NCI-H226 (cell line): ENCODE measurements at places on chromosomes 4 and X.
A peak's percentile ranks its signal among the peaks of the same experiment; 100 is the strongest.

- no peak for DNase-seq
Observed at GRCh38 chrX:134798472-134798871, 140.2 kb upstream of the PLAC1 start.

DNA sequence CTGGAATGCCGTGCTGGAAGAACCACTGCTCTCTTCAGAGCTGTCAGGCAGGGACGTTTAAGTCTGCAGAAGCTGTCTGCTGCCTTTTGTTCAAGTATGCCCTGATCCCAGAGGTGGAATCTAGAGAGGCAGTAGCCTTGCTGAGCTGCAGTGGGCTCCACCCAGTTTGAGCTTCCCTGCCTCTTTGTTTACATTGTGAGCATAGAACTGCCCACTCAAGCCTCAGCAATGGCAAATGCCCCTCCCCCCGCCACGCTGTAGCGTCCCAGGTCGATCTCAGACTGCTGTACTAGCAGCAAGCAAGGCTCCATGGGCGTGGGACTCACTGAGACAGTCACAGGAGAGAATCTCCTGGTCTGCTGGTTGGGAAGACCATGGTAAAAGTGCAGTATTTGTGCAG lies 34.8 kb upstream of the MUC7 start:
- DNase-seq, result no peak

- no peak for DNase-seq
Observed at GRCh38 chr4:168877511-168878491, 132.3 kb downstream of the CBR4 start.

DNA sequence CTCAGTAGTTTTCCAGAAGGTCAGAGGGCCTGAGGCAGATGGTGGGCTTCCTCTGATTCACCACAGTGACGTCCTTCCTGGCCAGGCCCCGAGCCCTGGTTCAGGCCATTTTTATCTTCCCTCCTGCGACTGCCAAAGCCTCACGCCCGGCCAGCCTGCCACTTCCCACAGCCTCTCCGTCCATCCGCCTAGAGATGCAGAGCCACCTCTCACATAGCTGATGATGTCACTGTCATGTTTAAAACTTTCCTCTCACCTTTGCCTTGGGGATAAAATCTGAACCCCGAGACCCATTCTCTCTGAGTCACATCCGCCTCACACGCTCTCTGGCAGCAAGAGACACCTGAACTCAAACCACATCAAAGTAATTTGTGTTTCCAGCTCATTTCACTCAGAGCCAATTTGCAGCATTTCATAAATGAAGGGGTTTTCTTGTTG lies 175.3 kb downstream of the QDPR start:
- no peak for DNase-seq

- no peak for DNase-seq
Observed at GRCh38 chr4:13368217-13368616, 115.9 kb downstream of the RAB28 start.

DNA sequence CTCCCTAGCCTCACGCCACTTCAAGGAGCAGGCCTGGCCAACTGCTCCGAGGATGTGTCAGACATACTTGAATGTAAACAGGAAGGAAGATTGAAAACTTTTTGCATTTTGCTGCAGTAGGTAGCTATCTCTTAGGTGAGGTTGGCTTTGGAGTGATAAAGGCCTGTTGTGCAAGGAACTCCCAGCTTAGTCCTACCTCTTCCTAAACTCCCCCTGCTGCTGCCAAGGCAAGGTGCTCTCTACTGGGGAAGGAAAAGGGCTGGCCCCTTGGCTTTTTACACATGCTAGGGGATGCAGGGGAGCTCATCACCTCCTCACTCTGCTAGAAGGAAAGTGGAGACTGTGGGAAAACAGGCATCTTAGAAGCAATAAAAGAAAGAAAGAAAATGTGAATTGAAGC lies 10.7 kb upstream of the BRS3 start:
- peak; percentile 24 for DNase-seq

GRCh38 chrX:120269373-120270035 lies 18.9 kb downstream of the ZBTB33 start:
- peak; percentile 3 for DNase-seq

GRCh38 chrX:153582896-153583295 lies 16.0 kb downstream of the CCNQ start:
- no peak for DNase-seq

DNA sequence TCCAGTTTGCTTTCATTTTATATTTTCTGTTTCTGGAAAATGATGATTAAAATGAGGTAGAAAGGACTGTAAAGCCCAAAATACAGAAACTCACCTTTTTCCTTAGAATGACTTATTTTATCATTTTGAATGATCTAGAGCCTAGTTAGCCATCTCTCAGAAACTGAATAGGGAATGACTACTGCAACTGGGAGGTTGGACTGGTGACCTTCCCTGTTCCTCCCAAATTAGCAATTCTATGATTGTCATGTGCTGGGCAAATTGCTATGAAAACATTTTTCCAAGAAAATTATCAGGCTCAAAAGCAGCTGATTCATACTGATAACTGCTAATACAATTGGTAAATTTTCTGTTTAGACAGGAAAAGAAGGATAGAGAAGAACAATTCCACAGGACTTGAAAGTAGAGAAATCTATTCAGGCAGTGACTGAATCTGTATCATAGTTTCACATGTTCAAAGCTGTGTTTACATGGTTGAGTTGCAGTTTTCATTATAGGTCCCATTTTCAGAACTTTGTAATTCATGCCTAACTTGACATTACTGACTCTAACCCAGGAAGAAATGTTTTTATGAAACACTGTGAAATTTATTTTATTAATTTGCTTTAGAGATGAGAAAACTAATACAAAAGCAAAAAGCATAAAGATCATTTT lies 43.4 kb upstream of the SEC24B start:
- no peak for DNase-seq

GRCh38 chr4:8048856-8049676 lies 109.4 kb upstream of the AFAP1 start:
- DNase-seq, result no peak

DNA sequence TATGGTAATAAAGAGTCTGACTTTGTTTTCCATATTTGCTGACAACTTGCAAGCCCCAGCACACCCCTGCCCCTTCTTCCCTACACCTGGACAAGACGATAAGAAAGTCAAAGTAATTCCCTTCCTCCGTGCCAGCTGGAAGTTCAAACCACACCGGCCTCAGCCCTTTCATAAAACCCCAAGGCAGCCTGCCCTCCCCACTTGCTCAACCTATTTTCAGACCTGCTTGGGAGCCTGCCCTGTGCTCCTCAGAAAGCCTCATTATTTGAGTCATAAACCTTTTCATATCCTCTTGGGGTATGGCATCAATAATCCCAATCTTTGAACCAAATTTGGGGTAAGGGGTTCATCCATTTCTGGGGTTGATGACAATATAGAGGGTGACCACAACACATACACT lies 29.5 kb downstream of the NIPAL1 start:
- no peak for DNase-seq

GRCh38 chr4:136203199-136203598 lies 1329.1 kb downstream of the PCDH18 start:
- no peak for DNase-seq

GRCh38 chr4:43238008-43238407 lies 345.5 kb downstream of the GRXCR1 start:
- DNase-seq, result no peak

DNA sequence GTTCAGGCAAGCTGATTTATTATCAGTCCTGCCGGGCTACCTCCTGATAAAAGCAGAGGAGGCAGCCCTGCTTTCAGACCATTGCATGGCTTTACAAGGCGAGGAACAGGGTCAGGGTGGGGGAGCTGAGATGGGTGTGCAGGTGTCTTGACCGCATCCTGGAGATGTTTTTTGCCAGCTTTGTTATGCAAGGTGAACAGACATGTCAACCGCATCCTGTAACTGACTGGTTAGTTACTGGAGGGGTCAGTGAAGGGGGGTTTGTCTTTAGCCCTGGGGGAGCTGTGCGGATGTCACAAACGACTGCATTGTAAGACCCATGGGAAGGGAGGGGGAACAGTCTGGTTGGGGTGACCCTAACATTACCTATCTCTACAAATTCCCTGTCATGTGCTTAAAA lies 10.0 kb downstream of the ADAM29 start:
- DNase-seq, result no peak

GRCh38 chr4:148831945-148832344 lies 389.7 kb upstream of the NR3C2 start:
- peak; percentile 76 for DNase-seq

- peak; percentile 56 for DNase-seq
Observed at GRCh38 chrX:64205441-64205734, at the start of gene AMER1. Gene AMER1, minus strand, starts transcription at chrX:64205708. Its CDS starts 12,422 bp downstream, at chrX:64193286.

- DNase-seq, result no peak
Observed at GRCh38 chrX:34879346-34879745, 63.2 kb upstream of the FAM47B start.

GRCh38 chr4:138804711-138805110 lies 210.9 kb upstream of the NOCT start:
- peak; percentile 63 for DNase-seq

DNA sequence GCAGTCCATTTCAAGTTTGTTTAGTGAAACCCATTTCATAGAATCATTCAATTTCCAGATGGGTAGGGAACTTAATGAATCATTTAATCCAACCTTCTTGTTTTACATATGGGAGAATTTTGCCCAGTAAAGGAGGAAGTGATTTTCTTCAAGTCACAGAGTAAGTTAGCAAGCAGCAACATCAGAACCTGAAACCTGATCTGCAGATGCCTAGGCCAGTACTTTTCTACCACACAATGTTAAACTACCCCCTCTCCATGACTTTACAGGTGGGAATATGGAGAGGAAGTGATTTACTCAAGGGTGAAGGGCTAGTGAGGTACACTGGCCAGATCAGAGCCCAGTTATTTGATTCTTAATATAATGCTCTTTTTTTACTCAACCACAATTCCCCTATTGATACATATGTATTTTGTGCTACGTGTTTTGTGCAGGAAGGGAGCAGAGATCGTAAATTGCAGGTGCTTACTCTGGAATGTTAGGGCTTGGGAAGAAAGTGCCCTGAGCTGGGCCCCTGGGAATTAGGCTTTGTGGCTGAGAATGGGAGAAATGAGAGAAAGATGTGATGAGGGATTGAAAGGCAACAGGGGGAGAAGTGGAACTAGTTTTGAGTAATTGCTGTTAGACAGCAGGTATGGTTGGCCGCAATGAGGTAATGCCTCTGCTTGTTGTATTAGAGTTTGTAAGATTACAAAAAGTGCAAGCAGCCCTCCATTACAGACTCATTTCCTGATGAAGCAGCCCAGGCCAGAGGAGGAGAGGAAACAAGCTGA lies 6.8 kb downstream of the LHFPL1 start:
- no peak for DNase-seq

DNA sequence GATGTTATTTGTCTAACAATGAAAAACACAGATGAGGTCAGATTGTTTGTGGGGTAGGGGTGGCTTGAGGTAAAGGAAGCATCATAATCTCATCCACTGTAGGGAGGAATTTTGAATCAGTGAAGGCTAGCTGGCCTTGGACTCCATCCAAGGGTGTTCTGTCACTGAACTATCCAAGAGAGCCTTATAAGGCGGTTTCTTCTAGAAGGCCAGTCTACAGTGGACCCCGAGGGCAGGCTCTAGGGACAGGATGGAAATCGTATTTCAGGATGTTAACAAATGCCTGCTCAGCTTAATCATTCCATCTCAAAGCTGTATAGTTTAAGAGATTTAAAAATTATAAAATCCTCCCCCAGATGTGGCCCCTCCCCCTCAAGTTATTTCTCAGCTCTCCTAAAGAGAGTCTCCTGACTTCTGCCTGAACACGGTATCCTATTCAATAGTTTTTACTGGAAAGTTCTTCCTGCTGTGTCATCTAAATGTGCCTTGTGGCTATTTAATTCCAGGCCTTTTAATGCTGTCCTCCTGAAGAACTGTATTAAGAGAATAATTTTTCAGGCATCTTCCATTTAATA lies 8.0 kb downstream of the IGFBP7 start:
- no peak for DNase-seq

GRCh38 chrX:16990839-16991238 lies 44.4 kb downstream of the REPS2 start:
- DNase-seq, result no peak

DNA sequence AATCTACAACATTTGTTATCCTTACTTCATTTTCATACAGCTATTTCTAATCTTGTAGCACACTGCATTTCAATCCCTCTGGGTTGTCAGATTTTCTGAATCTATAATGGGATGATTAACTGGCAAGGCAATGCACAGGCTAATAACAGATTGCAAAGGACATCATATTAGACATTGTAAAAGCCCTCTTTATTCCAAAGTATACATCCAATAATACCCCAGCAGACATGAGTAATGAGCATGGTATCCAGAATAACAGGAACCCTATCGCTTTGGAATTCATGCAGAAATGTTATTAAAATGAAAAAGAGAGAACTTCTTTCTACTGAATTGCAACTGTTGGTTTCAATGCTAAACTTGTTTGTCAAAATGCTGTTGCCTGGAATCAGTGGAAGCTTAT lies 122.9 kb downstream of the C4orf33 start:
- DNase-seq, result no peak

DNA sequence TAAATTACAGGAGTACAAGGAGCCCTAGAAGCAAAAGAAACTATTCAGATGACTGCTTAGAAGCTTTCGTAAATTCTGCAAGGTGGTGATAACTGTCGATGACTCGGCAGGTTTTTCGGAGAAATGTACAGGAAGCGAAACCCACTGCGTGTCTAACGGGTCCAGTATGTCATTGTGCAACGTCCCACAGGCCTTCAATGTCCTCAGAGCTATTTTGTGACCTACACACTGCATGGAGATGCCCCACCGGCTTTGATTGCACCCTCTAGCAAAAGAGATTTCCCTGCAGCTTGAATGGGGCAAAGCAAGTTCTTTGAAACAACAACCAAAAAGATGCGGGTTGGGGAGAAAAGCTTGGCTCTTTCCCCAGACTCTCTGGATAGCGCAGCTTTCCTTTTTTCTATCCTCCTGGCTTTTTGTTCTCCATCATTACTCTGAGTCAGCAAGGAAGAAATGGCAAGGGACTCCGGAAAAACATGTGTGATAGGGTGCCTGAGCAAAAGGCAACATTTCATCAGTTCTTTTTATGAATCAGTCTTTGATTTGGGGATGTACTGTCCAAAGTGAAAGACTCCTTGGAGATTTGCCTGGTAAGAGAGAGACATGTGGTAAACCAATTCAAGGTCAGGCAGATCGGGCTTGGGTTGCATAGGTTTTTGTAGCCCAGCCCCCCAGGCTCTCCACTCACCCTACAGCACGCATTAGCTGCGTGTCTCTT lies 112.0 kb upstream of the TBL1X start:
- DNase-seq, result no peak

- no peak for DNase-seq
Observed at GRCh38 chr4:1856943-1857699, 1.2 kb upstream of the LETM1 start.

GRCh38 chrX:7841084-7841805 lies 1.7 kb upstream of the VCX start:
- DNase-seq, result no peak

- no peak for DNase-seq
Observed at GRCh38 chr4:185205697-185206342, 2.0 kb upstream of the CFAP97 start.

- no peak for DNase-seq
Observed at GRCh38 chr4:139635966-139636365, 29.7 kb upstream of the MGST2 start.

GRCh38 chr4:101596781-101597552 lies 193.6 kb upstream of the BANK1 start:
- DNase-seq, result no peak

DNA sequence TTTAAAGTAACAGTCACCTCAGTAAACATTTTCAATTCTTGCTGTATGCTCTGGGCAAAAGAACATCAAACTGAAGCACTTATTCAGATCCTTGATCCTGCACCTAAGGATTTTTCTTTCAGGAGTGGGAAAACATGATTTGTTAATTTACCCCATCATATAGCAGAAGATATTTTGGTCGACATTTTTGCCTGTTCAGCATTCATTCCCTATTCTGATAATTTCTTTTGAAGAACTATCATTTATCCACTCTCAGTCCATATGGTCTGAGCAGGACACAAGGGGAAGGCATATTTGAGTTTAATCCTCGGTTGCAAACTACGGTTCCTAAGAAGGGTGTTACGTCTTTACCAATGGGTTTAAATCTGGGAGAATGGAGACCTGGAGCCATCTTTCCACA lies 1.2 kb upstream of the CLOCK start:
- no peak for DNase-seq
